ENCODE measurements at places on chromosomes 16 and 17.
A peak's percentile ranks its signal among the peaks of the same experiment; 100 is the strongest.

GRCh38 chr17:70552230-70552981, 383.1 kb downstream of the KCNJ2 start:
- H3K4me3 ChIP-seq, result no peak overlapping the region
- H3K4me1 ChIP-seq, result no peaks in the 10 kb centered on the region
- DNase-seq, result no peak
- no peak overlapping the region for H3K27ac ChIP-seq

GRCh38 chr17:65218261-65218660, 81.1 kb downstream of the RGS9 start:
- H3K4me1 ChIP-seq, result peaks cover 22% of the 10 kb centered on the region
- H3K27ac ChIP-seq, result peak overlapping the region; percentile 82
- no peaks in the 10 kb centered on the region for H3K27me3 ChIP-seq
- peaks cover 5% of the 10 kb centered on the region for H3K36me3 ChIP-seq
- H3K4me3 ChIP-seq, result no peak overlapping the region

- no peak overlapping the region for H3K27ac ChIP-seq
- DNase-seq, result no peak
- no peak overlapping the region for H3K4me3 ChIP-seq
- peaks cover 3% of the 10 kb centered on the region for H3K36me3 ChIP-seq
These were observed 30.7 kb upstream of the ZNF423 start for GRCh38 chr16:49886554-49887094.

DNA sequence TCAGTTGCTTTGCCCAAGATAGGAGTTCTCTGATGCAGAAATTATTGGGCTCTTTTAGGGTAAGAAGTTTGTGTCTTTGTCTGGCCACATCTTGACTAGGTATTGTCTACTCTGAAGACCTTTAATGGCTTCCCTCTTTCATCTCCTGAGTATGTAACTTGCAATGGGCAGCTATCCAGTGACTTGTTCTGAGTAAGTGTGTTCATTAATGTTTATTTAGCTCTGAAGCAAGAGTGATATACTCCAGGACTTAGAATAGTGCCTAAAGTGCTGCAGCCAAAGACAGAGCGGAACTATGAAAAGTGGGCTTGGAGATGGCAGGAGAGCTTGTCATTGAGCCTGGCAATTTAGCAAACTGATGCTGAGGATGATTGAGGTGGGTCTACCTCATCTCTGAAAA, 8.8 kb upstream of the TANGO6 start:
- H3K27me3 ChIP-seq, result no peaks in the 10 kb centered on the region
- no peak overlapping the region for H3K27ac ChIP-seq
- H3K4me3 ChIP-seq, result no peak overlapping the region
- no peak for DNase-seq
- no peaks in the 10 kb centered on the region for H3K36me3 ChIP-seq
- H3K4me1 ChIP-seq, result no peaks in the 10 kb centered on the region

DNA sequence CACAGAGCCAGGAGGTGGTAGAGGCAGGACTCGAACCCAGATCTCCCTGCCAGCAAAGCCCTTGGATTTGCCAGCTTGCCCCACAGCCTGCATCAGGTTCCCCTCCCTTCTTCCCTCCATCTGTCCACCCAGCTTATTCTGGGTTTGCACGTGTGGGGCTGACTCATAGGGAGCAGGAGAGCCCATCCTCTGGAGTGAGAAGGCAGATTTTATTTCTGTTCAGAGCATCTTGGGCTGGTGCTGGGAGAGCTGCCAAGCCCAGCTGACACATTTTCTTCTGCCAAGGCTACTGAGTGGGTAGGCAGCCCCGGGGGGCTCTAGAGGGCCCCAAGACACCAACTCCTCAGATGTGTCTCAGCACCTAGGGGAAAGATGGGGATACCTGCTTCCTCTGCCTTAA, 106.3 kb upstream of the CRHR1 start:
- H3K4me3 ChIP-seq, result no peak overlapping the region
- no peaks in the 10 kb centered on the region for H3K4me1 ChIP-seq
- no peak overlapping the region for H3K27ac ChIP-seq
- no peaks in the 10 kb centered on the region for H3K36me3 ChIP-seq

- H3K27ac ChIP-seq, result peak overlapping the region; percentile 62
- H3K27me3 ChIP-seq, result no peaks in the 10 kb centered on the region
- no peak overlapping the region for H3K4me3 ChIP-seq
- DNase-seq, result no peak
- peaks cover 3% of the 10 kb centered on the region for H3K36me3 ChIP-seq
- peaks cover 36% of the 10 kb centered on the region for H3K4me1 ChIP-seq
These were observed 5.3 kb downstream of the NKIRAS2 start for GRCh38 chr17:42025191-42025579.

GRCh38 chr16:67608364-67608763, 36.6 kb upstream of the CARMIL2 start:
- H3K27ac ChIP-seq, result peak overlapping the region; percentile 61
- no peaks in the 10 kb centered on the region for H3K27me3 ChIP-seq
- DNase-seq, result no peak
- H3K36me3 ChIP-seq, result peaks cover 10% of the 10 kb centered on the region

DNA sequence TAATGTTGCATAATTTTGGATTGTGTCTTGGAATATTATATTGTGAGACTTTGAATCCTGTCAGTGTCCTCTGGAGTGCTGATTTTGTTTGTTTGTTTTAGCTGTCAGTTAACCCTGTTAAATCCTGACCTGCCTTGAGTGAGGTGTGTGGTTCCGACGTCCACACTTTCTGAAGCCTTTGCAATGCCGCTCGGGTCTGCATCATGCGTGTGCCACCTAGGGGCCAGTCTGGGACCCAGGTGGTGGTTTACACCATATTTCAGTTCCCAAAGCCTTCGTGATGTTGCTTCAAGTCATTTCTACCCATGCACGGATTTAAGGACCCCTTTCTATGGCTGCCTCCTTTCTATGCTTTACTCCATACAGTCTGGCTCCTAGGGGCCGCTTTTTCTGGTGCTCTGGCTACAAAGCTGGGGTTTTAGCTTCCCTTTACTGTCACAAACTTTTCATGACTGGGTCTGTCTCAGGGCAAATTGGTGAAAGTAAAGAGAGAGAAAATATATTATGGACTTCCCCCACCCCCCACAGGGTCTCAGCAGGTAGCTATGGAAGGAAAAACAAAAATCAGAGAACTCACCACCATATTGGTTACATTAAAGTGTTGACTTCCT, 11.4 kb upstream of the OR4D1 start:
- no peak for DNase-seq
- peaks cover 60% of the 10 kb centered on the region for H3K27me3 ChIP-seq
- peaks cover 2% of the 10 kb centered on the region for H3K36me3 ChIP-seq
- no peaks in the 10 kb centered on the region for H3K4me1 ChIP-seq

GRCh38 chr17:8914554-8914953, 47.1 kb upstream of the PIK3R6 start:
- DNase-seq, result no peak
- H3K4me1 ChIP-seq, result peaks cover 10% of the 10 kb centered on the region
- peaks cover 20% of the 10 kb centered on the region for H3K27me3 ChIP-seq
- H3K36me3 ChIP-seq, result peaks cover 2% of the 10 kb centered on the region
- no peak overlapping the region for H3K27ac ChIP-seq

DNA sequence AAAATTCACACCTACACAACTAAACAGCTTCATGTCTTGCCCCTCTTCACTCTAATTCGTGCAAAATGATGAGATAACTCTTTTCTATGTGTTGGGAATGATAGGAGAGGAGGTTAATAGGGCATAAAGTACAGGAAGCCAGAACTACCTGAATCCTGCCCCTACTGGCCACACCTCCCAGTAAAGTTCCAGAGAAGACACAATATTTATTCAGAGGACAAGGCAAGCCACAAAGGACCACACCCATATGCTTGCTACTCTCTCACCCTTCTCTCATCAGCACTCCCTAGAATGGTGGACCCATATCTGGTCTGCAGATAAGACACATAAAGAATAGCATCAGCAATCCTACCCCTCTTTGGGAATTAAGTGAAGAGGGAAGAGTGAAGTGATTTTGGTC, 74.6 kb downstream of the ZNF18 start:
- H3K4me3 ChIP-seq, result no peak overlapping the region
- H3K36me3 ChIP-seq, result no peaks in the 10 kb centered on the region
- no peaks in the 10 kb centered on the region for H3K27me3 ChIP-seq
- no peaks in the 10 kb centered on the region for H3K4me1 ChIP-seq
- DNase-seq, result no peak

- DNase-seq, result no peak
- peaks cover 7% of the 10 kb centered on the region for H3K4me1 ChIP-seq
- no peak overlapping the region for H3K4me3 ChIP-seq
- peaks cover 26% of the 10 kb centered on the region for H3K36me3 ChIP-seq
- peak overlapping the region; percentile 54 for H3K27ac ChIP-seq
These were observed 28.7 kb upstream of the RSL1D1 start for GRCh38 chr16:11880007-11880406.

DNA sequence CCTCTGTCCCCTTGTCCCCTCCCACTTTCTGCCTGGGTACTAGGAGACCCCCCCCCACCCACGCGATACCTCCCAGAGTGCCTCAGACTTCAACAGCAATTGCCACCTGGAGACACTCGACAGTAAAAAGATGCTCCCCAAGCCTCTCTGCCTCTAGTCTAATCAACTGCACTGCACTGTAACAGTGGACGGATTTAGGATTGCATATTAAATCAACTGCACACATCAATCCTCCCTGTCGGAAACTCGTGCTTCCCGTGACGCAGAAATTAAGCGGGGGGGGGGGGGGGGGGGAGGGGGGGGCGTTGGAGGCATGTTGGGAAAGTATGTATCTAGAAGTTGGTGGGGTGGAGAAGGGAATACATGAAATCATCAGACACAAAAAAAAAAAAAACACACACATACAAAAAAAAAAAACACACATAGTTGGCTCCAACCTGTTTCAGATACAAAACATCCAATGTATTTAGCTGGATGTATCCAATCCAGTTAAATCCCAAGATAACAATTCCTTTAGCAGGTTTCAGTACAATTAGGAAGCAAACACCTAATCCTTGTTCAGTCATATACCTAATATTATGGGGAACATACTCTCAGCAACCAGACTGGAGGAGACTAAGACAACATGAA, 29.7 kb downstream of the FAM222B start:
- peak overlapping the region; percentile 85 for H3K4me3 ChIP-seq
- H3K27ac ChIP-seq, result peak overlapping the region; percentile 99
- H3K36me3 ChIP-seq, result no peaks in the 10 kb centered on the region
- DNase-seq, result no peak
- no peaks in the 10 kb centered on the region for H3K27me3 ChIP-seq
- peaks cover 36% of the 10 kb centered on the region for H3K4me1 ChIP-seq
